ENCODE measurements at places on chromosomes 3 and 15.

- no peak for DNase-seq
These were observed 209.9 kb upstream of the CNTN3 start for GRCh38 chr3:74824366-74824765.

- DNase-seq, result no peak
These were observed 138.0 kb upstream of the RAD18 start for GRCh38 chr3:9101286-9101685.

GRCh38 chr3:133074977-133075376, 36.8 kb downstream of the TMEM108 start:
- DNase-seq, result no peak

DNA sequence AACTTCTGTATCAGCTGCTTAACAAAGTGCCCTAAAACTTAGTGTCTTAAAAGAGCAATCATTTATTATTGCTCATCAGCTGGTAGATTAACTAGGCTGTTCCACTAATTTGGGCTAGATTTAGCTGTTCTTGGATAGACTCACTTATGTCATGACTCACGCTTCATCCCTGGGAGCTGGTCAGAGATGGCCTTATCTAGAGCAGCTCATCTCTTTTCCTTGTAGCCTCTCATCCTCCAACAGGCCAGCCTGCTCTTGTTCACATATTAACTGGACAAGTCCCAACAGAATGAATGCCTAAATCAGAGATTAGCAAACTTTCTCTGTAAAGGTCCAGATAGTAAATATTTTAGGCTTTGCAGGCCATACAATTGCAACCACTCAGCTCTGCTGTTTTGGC, 66.9 kb upstream of the PLAAT1 start:
- DNase-seq, result no peak

DNA sequence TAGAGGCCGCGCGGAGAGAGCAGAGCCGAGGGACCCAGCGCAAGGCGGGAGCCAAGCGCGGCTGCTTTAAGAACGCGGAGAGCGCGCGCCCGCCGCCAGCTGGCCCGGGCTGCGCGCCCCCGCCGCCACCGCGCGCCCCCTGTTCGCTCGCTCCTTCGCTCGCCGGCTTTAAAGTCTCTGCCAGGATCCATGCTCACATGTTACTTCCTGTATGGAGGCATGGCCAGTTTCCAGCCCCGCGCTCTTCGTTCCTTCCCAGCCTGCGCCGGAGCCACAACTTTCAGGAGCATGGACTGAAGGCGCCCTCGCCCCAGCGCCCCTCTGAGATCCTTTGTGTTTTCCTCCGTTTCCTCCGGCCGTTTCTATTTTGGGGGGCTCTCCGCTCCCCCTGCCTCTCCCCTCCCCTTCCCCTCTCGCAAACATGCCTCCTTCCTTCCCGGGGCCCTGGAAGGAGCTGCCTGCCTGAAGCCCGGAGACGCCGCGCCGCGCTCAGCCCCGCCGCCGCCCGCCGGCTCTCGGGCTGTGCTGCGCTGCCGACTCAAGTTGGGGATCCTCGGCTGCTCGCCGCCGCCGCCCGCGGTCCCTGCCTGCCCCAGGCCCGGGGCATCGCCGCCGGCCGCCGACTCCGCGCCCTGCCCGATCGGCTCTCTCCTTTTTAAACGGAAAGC, at the start of gene PTPRG:
Gene PTPRG, plus strand, starts transcription at position 198 of the 668 bp plus-strand sequence. CDS start 717 bp downstream, outside the sequence.
- no peak for DNase-seq

DNA sequence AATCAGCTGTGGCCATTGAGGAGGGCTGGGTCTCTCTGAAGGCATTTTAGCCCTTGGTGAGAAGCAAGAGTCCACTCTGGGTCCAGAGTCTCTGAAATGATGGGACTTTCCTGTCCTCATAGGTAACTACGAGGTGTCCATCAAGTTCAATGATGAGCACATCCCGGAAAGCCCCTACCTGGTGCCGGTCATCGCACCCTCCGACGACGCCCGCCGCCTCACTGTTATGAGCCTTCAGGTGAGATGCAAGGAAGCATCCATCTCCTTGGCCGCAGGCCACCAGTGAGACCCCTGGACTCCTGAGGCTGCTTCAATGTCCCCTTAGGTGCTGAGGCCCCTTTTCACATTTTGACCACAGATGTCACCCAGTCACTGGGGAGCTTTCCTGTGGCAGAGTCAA, 54.9 kb downstream of the DNASE1L3 start:
- no peak for DNase-seq

- no peak for DNase-seq
These were observed 18.6 kb upstream of the PRSS50 start for GRCh38 chr3:46736006-46736872.

DNA sequence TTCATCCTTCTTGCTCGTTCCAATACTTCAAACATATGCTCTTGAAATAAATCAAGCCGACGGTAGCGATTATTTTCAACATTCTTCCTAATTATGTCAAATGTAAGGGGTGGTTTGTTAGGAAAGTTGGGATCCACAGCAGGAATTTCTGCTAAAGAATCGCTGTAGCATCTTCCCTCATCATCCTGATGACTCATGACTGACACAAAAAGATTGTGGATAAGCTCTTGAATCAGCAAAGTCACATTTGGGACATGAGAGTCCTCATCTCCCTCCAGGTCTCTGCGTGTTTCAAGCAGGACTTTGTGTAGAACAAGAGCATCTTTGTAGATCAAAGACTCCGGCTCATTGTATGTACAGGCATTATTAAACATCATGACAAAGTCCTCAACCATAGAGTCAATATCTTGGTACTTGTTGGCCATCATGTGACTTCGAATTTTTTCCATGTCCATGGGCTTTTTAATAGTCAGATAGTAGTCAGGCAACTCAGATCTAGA, 73.0 kb downstream of the UQCC5 start:
- DNase-seq, result no peak

GRCh38 chr3:69058180-69058946, 6.2 kb upstream of the TMF1 start:
- no peak for DNase-seq

DNA sequence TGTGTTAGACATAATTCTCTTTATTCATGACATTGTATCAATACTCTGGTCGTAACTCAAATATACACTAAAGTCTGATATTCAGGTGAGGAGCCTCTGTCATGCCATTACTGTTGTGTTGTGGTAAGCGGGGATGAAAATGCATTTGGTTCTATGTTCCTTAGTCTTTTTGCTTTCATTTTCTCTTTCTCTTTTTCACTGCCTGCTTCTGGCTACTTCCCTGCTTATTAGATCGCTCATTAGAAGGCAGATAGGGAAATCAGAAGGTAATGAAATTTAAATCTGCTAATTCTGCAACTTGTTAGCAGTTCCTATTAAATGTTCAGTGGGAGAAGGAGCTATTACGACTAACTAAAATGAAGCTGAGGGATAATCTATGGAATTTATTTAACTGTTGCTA, 345.0 kb downstream of the GRM7 start:
- no peak for DNase-seq

GRCh38 chr15:64875641-64876223, 34.0 kb downstream of the PLEKHO2 start:
- no peak for DNase-seq

- DNase-seq, result no peak
These were observed 787 bp upstream of the SLMAP start for GRCh38 chr3:57755368-57755675.

GRCh38 chr3:197736010-197736490, 654 bp downstream of the RUBCN start:
- no peak for DNase-seq

DNA sequence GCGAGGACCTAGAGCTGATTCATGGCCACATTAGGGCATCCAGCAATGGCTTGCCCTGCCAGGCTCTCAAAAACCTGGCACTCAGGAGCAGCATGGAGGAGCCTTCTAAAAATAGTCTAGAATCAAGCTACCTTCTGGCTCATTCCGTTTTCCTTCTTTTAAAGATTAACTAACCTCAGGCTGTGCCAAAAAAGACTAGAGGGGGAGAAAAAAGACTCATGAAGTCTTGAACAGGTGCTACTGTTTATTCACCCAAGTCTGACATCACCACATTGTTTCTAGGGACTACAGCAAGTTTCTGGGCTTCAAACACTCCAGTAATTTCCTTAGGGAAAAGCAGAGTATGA, 125.8 kb downstream of the TNIK start:
- no peak for DNase-seq

GRCh38 chr15:41894791-41895463, 1.1 kb upstream of the SPTBN5 start:
- DNase-seq, result peak; percentile 75

DNA sequence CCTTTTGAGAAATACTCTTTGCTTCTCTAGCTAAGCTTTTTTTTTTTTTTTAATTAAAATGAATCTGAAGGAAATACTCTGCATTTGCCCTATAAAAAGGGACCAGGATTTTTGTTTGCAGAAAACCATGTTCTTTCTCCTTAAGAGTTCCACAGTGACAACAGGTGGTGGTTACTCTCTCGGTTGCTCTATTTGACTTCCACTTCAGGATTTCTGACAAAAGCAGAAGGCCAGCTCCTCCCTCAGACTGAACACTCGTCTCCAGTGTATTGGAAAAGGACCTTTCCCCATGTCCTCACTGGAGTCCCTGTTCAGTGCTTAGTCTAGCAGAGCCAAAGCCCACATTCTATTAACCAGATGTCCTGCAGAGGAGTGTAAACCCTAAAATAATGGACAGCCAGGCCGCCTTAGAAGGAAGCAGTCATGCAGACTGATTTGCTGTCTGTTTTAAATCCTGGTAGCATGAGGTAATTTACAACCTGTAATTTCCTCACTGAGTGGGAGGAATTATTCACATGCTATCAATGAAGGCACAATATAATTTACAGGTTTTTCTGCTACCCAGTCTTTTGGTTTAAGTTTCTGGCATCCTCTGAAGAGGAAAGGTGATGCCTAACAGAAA, 599.3 kb downstream of the PYDC2 start:
- no peak for DNase-seq

DNA sequence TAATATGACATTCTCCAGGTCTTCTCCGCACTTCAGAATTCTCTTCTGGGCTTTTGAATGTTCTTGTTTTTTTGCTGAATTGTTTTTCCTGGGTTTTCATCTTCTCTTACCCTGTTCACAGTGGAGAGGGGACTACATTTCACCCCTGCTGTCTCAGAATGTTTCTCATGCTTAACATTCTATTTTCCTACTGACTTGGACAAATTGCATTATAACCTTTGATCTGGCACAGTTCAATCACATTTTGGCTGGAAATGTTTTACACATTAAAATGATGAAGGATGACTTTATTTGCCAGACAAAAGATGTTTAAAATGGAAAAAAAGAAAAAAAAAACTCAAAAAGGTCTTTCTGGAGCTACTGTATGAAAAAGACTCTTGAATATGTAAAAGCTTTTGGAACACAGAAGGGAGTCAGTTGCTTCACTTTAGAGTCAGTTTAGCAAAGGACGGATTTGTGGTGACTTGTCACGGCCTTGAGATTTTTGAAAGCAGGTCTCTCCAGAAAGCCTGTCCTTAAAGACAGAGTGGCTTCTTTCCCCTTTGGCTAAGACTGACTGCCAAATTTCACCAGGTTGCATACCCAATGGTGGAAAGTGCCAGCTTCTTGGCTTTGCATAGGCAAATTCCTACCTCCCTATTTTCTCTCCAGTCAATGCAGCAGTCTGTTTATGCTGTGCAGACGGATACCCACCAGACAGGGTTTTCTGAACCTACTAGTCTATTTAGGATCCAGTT, 401.0 kb upstream of the TBL1XR1 start:
- no peak for DNase-seq

GRCh38 chr3:110984456-110985250, 87.0 kb upstream of the NECTIN3 start:
- DNase-seq, result no peak

DNA sequence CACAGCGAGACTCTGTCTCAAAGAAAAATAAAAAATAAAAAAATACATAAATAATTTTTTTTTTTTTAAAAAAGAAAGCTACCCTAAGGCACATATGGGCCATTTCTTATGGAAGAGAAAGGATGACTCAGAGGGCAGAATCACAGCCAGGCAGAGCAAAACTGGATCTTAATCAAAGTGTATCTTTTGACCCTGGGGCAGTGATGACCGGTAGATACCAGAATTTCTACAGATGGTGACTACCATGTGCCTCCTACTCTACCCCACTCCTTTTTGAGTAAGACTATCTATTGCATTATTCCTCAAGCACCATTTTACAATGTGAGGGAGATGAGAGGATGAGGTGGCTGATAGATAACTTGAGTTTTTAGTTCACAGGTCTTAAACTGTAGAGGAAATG, 26.0 kb downstream of the TARS3 start:
- no peak for DNase-seq

DNA sequence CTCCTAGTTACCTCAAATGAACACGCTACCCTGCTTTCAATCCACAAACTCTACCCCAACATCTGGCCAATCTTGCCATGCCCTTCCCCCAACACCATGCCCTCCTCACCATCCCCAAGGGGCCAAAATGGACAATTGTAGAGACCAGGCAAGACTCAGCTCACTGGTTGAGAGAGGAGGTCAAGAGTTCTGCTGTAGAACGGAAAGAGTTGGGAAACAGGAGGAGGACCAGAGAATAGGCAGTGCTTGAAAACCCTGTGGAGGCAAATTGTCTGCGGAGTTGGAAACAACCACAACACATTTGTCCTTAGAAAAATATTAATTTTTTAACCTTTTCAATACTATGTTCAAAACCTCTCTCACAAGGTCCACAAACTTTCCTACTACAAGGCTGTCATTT, 128.8 kb upstream of the BFSP2 start:
- DNase-seq, result no peak

GRCh38 chr3:37219266-37219665, 44.9 kb upstream of the LRRFIP2 start:
- DNase-seq, result no peak

DNA sequence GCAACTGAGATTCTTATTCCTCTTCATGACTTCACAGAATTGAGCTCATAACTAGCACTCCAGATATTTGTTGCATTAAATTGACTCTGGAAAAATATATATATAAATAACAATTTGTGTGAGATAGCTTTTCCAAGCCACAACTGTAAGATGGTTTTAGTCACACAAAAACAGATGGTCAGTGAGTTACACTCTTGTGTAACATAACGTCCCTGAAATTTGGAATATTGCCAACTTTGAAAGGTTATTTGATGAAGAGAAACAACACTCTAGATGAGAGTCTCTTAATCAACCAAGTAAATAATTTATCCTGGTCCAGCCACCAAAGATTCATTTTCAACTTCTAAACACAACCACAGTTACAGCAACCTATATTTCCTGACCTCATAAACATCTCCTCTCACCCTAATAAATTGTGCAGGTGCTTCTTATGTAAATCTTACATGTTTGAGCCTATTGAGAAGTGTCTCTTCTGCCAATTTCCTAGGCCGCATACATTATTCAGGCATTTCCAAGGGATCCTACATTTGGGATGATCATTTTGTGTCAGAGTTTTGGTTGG, 84.9 kb upstream of the ACP3 start:
- DNase-seq, result no peak

GRCh38 chr3:142663865-142664264, 60.0 kb upstream of the TRPC1 start:
- no peak for DNase-seq

DNA sequence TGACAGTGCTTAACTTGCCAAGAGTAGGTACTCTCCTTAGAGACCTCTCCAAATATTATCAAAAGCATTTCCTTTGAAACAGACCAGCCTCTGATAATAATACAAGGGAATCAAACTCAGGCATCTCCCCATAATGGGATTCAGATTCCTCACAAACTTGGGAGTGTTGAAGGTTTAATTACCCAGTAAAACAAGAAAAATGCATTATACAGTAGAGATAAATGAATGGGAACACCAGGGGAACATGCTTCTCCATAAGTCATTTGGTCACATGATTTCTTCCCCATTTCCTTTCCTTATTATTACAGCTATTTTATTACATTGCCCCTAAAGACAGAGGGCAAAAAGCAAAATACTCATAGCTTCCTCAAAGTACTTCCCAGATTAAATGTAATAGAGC, 325.0 kb upstream of the CDIN1 start:
- DNase-seq, result no peak

- peak; percentile 17 for DNase-seq
These were observed 27.2 kb upstream of the ZNF502 start for GRCh38 chr3:44685128-44685800.

GRCh38 chr3:123993818-123994217, 1.9 kb upstream of the ROPN1 start:
- no peak for DNase-seq

Measured in stimulated activated CD8-positive, alpha-beta memory T cell treated with anti-CD3 and anti-CD28 coated beads, Interleukin-15, amount 100 ng/mL, for 4 hours (primary cell).